A172 (cell line): ENCODE measurements at places on chromosomes 16 and 17.

- DNase-seq, result no peak
These were observed 19.5 kb downstream of the TNFRSF13B start for GRCh38 chr17:16952401-16952800.

DNA sequence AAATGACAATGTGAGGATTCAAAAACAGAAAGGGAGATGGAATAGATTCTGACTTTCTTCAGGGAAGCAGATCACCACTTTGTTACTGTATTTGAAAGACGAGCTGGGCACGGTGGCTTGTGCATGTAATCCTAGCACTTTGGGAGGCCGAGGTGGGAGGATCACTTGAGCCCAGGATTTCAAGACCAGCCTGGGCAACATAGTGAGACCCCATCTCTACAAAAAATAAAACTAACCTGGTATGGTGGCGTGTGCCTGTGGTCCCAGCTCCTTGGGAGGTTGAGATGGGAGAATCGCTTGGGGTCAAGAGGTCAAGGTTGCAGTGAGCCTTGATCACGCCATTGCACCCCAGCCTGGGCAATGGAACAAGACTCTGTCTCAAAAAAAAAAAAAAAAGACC, 34.0 kb downstream of the PIGL start:
- no peak for DNase-seq

DNA sequence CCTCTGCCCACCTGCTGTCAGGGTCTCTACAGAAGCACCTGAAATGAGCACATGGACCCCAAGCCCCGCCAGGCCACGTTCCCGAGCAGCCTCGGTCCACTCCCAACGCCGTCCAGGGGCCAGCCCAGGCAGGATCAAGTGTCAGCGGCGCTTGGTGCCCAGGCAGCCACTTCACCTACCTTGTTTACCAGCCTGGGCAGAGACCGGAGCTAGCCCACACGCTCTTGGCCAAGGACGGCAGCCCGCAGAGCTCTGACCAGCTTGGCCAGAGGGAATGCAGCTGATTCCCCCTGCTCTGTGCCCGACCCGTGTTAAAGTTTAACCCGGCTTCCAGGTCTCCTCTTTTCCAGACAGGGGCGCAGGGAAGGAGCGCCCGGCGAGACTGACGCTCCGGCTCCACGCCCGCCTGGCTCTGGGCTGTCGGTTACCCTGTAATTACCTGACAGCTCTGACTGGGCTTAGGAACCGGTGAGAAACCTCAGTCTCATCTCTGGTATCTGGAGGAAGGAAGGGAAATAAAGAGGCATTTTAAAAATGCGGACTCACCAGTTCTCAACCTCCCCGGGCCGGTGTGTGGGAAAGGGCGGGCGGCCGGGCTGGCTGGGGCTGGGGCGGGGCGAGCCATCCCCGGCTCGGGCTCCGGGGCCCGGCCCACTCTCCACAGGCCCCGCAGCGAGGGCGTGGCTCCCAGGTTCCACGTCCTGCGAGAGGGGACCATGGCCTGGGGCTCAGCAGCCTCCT, 4.6 kb downstream of the KIFC3 start:
- DNase-seq, result no peak

DNA sequence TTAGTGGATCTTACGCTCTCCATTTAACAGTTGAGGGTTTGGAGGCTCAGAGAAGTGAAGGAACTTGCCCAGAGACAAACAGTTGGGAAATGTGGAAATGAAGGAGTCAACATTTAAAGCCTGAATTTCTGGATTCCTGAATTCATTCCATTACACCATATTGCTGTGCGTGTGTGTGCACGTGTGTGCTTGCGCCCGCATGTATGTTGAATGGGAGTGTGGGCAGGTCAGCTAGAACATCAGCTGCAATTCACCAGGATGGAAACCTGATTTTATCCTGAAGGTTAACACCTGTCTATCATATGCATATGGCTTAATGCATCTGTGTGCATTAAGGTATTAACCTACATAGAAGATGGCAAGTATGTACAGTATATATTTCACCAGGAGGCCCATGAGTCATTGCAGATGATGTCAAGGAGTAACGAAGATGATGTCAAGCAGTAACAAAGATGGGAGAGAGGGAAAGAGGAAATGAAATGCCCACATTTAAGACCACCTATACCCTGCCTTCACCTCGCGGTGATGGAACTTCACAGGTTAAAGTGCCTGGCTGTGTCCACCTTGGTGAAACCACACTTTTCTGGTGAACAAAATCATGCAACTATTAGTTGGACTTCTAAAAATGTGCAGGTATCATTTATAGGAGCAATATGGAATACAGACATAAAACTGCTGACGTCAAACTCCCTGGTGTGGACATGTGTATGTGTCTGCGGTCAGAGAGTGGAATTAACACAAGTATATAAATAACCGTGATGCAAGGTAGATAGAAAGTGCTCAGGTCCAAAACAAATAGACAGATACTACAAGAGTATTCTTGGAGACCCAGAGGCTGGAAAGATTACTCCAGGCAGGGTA, 832 bp upstream of the ADAP2 start:
- no peak for DNase-seq

DNA sequence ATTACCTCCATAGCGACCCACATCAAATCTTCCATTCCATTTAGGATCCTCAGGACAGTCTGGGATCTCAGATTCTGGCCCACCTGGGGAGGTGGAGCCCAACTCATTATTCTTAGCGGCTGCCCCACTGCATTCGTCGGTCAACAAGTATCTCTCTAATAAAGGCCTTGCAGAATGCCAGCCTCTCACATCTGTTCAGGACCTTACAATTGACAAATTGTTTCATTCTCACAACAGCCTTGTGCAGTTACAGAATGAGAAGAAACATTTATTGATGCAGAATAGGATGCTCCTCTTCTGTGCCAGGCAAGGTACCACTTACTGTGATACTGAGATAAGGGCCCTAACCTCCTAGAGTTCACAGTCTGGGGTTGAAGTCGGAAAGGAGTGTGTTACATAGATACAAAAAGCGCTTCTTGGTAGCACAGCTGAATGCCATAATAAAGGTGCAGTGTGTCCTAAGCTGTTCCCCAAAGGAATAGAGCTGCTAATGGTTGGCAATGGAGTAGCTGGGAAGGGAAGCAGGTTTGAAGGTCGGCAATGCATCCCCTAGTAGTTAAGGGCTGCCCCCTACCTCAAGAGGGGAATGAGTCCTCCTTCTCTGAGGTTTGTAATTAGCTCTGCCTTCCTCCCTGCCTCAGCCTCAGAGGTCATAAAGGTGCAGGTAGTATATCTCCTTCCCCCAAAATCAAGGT, 2.3 kb upstream of the MPP2 start:
- DNase-seq, result no peak

DNA sequence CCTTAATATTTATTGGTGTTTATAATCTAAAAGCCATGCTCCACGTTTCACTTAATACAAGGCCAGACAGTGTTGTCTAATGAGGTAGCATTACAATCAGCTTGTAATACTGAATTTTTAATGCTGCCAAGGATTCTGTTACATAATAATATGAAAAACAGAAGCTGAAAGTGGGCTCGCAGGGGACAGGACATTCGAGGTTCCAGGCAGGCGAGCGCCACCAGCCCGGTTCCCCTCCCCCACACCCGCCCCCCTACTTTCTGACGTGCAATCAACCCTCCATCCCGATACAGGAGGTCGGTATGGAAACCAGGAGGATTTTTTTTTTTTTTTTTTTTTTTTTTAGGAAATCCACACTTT, 6.2 kb upstream of the ZFHX3 start:
- no peak for DNase-seq
